ENCODE measurements at places on chromosomes 2 and 18.

GRCh38 chr18:52999633-53000032, 659.6 kb downstream of the DCC start:
- no peak for DNase-seq

DNA sequence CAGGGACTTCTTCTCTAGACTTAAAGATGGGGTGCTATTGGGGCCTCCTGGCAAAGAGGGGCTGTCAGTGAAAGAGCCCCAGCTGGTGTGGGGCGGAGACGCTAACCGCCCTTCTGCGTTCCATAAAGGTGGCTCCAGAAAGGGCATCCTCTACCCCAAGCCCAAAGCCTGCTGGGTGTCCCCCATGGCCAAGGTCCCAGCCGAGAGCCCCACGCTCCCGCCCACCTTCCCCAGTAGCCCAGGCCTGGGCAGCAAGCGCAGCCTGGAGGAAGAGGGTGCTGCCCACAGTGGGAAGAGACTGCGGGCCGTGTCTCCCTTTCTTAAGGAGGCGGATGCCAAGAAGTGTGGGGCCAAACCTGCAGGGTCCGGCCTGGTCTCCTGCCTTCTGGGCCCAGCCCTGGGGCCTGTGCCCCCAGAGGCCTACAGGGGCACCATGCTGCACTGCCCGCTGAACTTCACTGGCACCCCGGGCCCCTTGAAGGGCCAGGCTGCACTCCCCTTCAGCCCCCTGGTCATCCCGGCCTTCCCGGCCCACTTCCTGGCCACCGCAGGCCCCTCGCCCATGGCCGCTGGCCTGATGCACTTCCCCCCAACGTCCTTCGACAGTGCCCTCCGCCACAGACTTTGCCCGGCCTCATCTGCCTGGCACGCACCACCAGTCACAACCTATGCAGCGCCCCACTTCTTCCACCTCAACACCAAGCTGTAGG, 15.2 kb downstream of the ARID5A start:
- DNase-seq = no peak

GRCh38 chr18:59576541-59577385, 120.5 kb downstream of the CCBE1 start:
- no peak for DNase-seq

DNA sequence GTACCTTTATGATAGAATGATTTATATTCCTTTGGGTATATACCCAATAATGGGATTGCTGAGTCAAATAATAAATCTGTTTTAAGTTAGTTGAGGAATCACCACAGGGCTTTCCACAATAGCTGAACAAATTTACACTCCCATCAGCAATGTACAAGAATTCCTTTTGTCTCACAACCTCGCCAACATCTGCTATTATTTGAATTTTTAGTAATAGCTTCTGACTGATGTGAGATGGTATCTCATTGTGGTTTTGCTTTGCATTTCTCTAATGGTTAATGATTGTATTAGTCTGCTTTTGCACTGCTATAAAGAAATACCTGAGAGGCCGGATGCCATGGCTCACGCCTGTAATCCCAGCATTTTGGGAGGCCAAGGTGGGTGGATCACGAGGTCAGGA, 1387.6 kb upstream of the ACVR2A start:
- DNase-seq = no peak

- no peak for DNase-seq
Observed at GRCh38 chr2:105789745-105790460, 45.2 kb downstream of the NCK2 start.

GRCh38 chr2:9474361-9475057, at the start of gene IAH1:
Gene IAH1 (plus strand): TSS chr2:9474551. CDS start chr2:9474567, 16 bp downstream.
- peak; percentile 65 for DNase-seq

DNA sequence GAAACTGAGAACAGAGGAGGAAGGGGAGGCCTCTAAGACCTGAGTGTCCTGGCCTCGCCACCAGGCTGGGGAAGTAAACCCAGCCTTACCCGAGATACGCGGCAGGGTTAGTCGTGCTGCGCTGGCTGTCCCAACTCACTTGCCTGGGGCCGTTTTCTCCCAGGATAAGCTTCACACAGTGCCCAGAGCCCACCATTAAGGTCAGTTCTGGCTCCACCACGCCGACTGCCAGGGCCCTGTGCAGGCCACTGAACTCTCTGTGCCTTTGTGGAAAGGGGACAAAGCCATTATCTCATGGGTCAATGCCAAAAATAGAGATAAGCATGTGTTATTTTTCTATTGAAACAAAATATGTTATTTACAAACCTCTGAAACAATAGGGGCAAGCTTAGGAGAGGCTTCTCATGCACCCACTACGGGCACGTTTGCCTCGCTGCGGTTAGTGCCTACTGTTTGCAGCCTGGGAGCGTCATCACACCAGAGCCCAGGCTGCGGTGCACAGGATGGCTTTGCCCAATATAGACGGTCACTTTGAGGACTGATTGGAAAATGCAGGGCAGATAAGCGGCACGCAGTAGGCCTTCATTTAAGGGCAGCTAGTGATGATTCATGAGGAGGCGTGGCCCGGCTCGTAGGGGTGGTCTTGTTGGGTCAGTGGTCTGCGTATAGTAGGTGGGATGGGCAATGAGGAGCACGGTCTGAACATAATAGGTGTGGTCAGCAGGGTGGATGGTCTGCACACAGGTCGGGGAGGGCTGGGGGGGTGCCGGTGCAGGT, 242.1 kb downstream of the GLI2 start:
- DNase-seq = no peak

- no peak for DNase-seq
Observed at GRCh38 chr2:143690235-143690634, 561.0 kb downstream of the ARHGAP15 start.

DNA sequence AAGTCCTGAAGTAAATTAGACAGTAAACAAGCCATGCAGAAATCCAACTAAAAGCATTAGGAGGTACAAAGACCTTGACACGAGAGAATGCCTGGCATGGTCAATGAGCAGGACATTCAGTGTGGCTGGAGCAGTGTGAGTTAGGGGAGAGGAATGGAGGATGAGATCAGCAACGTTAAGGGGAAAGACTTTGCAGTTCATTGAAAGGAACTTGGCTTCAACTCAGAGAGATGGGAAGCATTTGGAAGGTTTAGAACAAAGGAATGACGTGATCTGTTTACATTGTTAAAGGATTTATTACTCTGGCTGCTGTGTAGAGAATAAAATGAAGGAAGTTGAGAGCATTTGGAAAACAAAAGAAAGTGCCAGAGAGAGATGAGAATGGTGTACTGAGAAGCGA, 621.3 kb downstream of the XIRP2 start:
- no peak for DNase-seq

DNA sequence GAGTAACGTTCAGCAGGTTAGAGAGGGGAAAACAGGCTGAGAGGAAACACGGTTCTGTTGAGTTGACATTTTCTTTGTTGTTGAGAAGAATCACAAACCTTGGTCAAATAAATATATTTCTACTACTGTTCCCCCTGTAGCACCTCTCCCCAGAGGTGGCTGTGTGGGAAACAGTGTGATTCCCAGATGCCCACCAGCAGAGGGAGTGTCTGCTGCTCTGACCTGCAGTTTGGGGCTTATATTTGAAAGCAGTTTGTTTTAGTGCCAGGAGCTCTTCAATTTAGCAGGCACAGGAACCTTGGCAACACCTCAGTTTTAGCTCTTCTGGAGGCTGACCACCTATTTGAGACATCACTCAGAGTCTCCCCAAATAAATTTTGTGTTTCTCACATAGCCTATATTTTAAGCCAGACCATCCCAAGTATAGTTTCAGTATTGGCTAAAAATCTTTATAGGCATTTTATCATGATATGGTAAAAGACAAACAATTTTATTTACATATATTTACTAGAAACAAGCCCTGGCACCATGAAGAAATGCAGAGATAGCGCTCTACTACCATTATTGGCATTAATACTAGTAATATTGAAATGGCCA, 75.7 kb downstream of the PIK3C3 start:
- DNase-seq = no peak
